ENCODE measurements at places on chromosomes 7 and 10. TPM values are rescaled to one million over a fixed set of nuclear protein-coding genes. Genes with fewer than 3 reads are reported as not detected.

KCP gene
- not detected for total RNA-seq

PON3 gene
- 0.61 TPM for total RNA-seq

HKDC1 gene
- not detected for total RNA-seq

ELN gene
- total RNA-seq = 7.3 TPM

SLC25A40 gene
- total RNA-seq = 3.2 TPM

- no peak for DNase-seq
Observed at GRCh38 chr10:34687434-34688210, 127.5 kb downstream of the PARD3 start.

DNA sequence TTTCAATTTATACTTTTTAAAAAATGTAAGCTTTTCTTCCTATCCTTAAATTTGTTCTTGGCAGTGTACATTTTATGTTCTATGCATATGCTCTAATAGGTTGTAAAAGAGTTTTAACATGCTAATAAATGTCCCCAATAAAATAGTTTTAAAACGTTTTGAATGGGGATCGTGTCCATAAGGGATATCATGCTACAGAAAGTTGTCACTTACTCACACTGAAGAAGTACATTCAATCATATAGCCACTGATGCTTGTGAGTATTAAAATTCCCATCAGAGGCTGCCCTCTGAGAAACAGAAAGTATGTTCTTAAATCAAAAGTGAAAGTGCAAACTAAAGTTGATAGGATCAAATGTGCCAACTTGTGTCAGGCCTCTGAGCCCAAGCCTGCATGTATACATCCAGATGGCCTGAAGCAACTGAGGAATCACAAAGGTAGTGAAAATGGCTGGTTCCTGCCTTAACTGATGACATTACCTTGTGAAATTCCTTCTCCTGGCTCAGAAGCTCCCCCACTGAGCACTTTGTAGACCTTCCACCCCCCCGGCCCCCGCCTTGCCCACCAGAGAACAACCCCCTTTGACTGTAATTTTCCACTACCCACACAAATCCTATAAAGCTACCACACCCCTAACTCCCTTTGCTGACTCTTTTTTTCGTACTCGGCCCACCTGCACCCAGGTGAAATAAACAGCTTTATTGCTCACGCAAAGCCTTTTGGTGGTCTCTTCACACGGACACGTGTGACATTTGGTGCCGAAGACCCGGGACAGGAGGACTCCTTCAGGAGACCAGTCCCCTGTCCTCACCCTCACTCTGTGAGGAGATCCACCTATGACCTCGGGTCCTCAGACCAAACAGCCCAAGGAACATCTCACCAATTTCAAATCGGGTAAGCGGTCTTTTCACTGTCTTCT, 877 bp upstream of the NOD1 start:
- DNase-seq = no peak

- DNase-seq = no peak
Observed at GRCh38 chr10:132788180-132788830, 2.4 kb upstream of the NKX6-2 start.

GRCh38 chr10:112244197-112244596, 39.0 kb upstream of the TECTB start:
- no peak for DNase-seq

DNA sequence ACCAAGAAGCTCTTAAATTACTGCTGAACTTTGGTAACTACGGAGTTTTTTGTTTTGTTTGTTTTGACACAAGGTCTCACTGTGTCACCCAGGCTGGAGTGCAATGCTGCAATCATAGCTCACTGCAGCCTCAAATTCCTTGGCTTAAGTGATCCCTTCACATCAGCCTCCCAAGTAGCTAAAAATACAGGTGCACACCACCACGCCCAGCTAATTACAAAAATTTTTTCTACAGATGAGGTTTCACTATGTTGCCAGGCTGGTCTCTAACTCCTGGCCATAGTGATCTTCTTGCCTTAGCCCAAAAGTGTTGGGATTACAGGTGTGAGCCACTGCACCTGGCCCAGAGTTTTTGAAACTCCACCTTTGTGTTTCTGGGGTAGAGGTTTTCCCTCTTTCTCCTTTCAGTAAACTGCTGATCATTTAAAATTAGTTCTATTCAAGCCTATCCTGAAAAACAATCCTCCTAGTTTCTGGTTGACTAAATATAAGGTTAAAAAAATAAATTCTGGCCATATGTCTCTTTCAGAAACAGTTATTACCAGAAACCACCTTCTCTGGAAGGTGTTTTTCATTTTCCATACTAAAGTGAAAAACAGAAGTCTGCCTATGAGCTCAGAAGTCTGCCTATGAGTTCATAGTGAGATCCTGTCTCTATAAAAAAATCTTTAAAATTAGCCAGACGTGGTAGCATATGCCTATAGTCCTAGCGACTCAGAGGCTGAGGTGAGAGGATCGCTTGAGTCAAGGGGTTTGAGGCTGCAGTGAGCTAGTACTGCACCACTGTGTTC, 63.9 kb downstream of the VOPP1 start:
- no peak for DNase-seq

DNA sequence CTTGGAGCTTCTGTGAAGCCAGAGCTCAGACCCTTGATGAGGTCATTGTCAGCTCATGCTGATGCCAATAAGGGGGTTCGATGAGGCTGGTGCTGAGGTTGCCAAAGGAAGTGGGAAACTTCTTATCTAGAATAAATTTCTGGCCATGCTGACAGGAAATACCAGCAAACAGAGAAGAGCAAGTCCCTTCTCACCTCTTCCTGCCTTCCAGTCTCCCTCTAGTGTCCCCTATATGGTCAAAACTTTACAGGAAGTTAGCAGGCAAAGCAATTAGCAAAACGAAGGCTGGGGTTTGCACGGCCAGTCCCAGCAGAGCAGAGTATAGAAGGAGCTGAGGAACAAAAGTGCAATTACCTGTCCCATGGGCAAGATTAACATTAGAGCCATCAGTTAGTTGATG, 15.1 kb upstream of the NEUROG3 start:
- DNase-seq = no peak

GRCh38 chr7:1555813-1556543, at the start of gene TMEM184A:
TSS of gene TMEM184A (minus strand) at chr7:1556205. CDS start at chr7:1555484, 721 bp downstream.
- DNase-seq = peak; percentile 78

GRCh38 chr7:105610165-105610930, 29.1 kb upstream of the EFCAB10 start:
- no peak for DNase-seq

- no peak for DNase-seq
Observed at GRCh38 chr7:5755704-5756504, 25.6 kb downstream of the RNF216 start.

DNA sequence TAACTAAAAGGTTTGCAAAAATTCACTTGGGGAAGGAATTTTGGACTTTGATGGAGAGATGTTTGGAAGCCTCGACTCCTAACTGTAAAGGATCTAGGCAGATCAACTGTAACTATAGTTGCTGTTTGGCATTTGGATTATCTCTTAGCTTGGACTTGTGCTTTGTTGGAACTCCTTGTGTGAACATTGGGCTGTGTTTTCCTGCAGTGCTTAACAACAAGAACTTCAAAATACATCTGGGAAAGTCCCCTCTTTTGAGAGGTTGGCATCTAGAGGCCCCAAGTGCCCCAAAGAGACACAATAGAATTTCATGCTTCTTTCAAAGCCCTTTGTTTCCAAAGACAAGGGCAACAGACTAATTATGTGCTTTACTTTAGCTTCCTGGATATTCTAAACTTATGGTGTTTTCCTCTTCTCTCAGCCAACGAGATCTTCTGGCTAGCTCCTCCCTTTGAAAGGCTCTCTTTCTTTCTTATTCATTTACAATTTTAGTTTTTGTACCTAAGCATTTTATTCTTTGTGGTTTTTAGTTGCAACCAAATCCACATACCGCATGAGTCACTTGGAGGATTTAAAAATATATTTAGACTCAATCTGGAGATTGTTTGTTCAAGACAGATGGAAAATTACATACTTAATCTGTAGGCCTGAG, 11.6 kb downstream of the ABCA13 start:
- DNase-seq = no peak

GRCh38 chr10:63267414-63268148, 134.5 kb downstream of the NRBF2 start:
- DNase-seq = no peak

- no peak for DNase-seq
Observed at GRCh38 chr10:61286686-61287085, 166.5 kb downstream of the TMEM26 start.

GRCh38 chr10:31619531-31620061, 300.6 kb downstream of the ZEB1 start:
- DNase-seq = no peak

GRCh38 chr7:87797798-87798403, 78.3 kb downstream of the SLC25A40 start:
- DNase-seq = no peak
